Stimulated activated CD4-positive, alpha-beta T cell treated with anti-CD3 and anti-CD28 coated beads, Interleukin-4, amount 100 ng/mL, for 1 hour (primary cell): ENCODE measurements at places on chromosomes 2 and 18.

DNA sequence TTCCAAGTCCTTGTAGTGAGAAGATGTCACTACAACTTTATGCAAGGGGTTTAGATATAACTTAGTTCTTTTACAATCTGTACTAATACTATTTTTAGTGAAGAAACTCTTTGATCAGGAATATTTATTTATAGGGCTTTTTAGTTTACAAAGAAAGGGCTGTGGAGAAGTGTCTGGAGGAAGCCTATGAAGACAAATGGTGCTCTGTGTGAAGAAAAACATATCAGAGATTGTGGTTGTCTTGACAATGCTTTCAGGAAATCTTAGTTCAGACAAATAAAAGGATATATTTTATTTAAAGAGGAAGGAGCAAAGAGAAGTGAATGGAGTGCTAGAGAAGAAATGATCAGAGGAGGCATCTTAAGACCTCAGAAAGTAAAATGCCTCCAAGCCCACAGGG, 824.9 kb downstream of the DCDC2C start:
- DNase-seq, result no peak

DNA sequence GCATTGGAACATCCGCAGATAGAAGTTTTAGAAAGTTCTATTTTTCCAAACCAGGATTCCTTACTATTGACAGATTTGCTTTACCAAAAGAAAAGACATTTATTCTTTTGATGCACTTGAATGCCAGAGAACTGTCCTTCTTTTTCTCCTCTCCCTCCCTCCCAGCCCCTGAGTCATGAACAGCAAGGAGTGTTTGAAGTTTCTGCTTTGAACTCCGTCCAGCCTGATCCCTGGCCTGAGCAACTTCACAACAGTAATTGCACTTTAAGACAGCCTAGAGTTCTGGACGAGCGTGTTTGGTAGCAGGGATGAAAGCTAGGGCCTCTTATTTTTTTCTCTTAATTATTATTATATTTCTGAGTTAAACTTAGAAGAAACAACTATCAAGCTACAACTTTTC, 33.6 kb downstream of the APCDD1 start:
- no peak for DNase-seq

GRCh38 chr2:220956429-220956828, 615.7 kb downstream of the EPHA4 start:
- no peak for DNase-seq

- no peak for DNase-seq
Observed at GRCh38 chr18:48877941-48878340, 72.8 kb downstream of the SMAD7 start.

- no peak for DNase-seq
Observed at GRCh38 chr2:191202209-191202721, 42.9 kb upstream of the MYO1B start.

GRCh38 chr18:78542204-78542603, 437.4 kb upstream of the SALL3 start:
- no peak for DNase-seq
